ENCODE measurements at places on chromosomes 1 and 21. TPM values are rescaled to one million over a fixed set of nuclear protein-coding genes. Genes with fewer than 3 reads are reported as not detected.

- peak overlapping the region; percentile 48 for H3K4me3 ChIP-seq
- H3K27me3 ChIP-seq: peaks cover 22% of the 10 kb centered on the region
- H3K4me1 ChIP-seq: peaks cover 63% of the 10 kb centered on the region
- H3K27ac ChIP-seq: peak overlapping the region; percentile 27
- no peaks in the 10 kb centered on the region for H3K36me3 ChIP-seq
Measured at GRCh38 chr1:26359981-26360806, 6.3 kb upstream of the CRYBG2 start.

- no peaks in the 10 kb centered on the region for H3K27me3 ChIP-seq
- H3K36me3 ChIP-seq: no peaks in the 10 kb centered on the region
- no peak overlapping the region for H3K4me3 ChIP-seq
- no peak for DNase-seq
Measured at GRCh38 chr1:241163363-241163762, 193.6 kb downstream of the RGS7 start.

DNA sequence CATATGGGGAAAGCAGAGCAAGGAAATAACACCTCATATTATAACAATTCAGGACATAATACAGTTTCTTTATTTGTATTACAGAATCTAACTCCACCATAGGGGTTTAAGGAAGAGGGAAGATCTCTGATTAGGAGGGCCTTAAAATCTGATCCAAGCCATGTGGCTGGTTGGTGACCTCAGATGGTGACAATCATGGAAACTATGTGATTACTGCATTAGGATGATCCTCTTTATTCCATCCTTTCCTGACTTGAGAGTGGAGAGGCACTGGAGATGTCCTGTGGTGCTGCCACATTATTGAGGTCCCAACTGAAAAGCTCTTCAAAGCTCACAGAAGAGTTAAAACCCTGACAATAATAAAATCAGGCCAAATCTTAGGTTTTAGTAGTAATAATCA, 168.1 kb upstream of the BEND5 start:
- H3K27me3 ChIP-seq: no peaks in the 10 kb centered on the region
- H3K4me1 ChIP-seq: no peaks in the 10 kb centered on the region
- H3K4me3 ChIP-seq: no peak overlapping the region

The CD1E gene
- total RNA-seq: not detected

The AGO4 gene
- 12.1 TPM for total RNA-seq

GRCh38 chr1:23964790-23965740, 5.4 kb downstream of the PNRC2 start:
- no peak overlapping the region for H3K4me3 ChIP-seq
- no peaks in the 10 kb centered on the region for H3K27me3 ChIP-seq
- peaks cover 65% of the 10 kb centered on the region for H3K4me1 ChIP-seq
- H3K36me3 ChIP-seq: peaks cover 72% of the 10 kb centered on the region
- DNase-seq: no peak

The SMCP gene
- total RNA-seq: not detected

DNA sequence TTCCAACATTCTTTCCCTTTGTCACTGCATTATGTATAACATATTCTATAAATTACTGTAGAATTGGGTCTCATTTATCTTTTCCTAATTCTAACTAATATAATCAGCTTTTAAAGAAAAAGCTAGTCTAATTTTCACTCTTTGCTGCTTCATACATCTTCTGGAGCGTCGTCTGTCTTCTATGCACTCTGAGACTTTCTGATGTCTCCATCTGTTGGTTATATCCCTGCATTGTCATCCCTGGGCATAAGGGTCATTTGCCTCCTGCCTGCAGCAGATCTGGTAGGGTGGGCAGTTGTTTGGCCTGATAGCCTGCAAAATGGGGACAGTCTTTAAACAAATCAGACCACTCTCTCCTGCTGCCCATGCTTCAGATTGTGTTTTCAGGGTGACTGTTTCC, 40.8 kb upstream of the DYNLT5 start:
- peaks cover 36% of the 10 kb centered on the region for H3K27me3 ChIP-seq
- H3K36me3 ChIP-seq: no peaks in the 10 kb centered on the region
- no peak for DNase-seq
- H3K4me3 ChIP-seq: no peak overlapping the region

GRCh38 chr21:19785941-19786340, 1212.3 kb upstream of the NCAM2 start:
- H3K4me3 ChIP-seq: no peak overlapping the region
- no peaks in the 10 kb centered on the region for H3K27me3 ChIP-seq
- no peak for DNase-seq
- no peaks in the 10 kb centered on the region for H3K4me1 ChIP-seq
- no peak overlapping the region for H3K27ac ChIP-seq

- H3K4me3 ChIP-seq: no peak overlapping the region
- no peak overlapping the region for H3K27ac ChIP-seq
- peaks cover 11% of the 10 kb centered on the region for H3K4me1 ChIP-seq
- H3K27me3 ChIP-seq: peaks cover 2% of the 10 kb centered on the region
Measured at GRCh38 chr1:230330157-230330556, 96.0 kb downstream of the PGBD5 start.

- no peaks in the 10 kb centered on the region for H3K36me3 ChIP-seq
- no peak for DNase-seq
- peaks cover 31% of the 10 kb centered on the region for H3K4me1 ChIP-seq
- no peak overlapping the region for H3K4me3 ChIP-seq
- no peak overlapping the region for H3K27ac ChIP-seq
- peaks cover 3% of the 10 kb centered on the region for H3K27me3 ChIP-seq
Measured at GRCh38 chr1:58964880-58965279, 181.0 kb upstream of the JUN start.

The CFAP107 gene
- total RNA-seq: not detected

Data from activated CD8-positive, alpha-beta memory T cell treated with anti-CD3 and anti-CD28 coated beads, Interleukin-2, amount 10 ng/mL, durations not matched to agents 7 days and 5 days (primary cell).